ENCODE measurements at places on chromosomes 2 and 18. TPM values are rescaled to one million over a fixed set of nuclear protein-coding genes. Genes with fewer than 3 reads are reported as not detected.

GRCh38 chr2:26561376-26561775, 79.8 kb downstream of the CIB4 start:
- no peak for DNase-seq

DNA sequence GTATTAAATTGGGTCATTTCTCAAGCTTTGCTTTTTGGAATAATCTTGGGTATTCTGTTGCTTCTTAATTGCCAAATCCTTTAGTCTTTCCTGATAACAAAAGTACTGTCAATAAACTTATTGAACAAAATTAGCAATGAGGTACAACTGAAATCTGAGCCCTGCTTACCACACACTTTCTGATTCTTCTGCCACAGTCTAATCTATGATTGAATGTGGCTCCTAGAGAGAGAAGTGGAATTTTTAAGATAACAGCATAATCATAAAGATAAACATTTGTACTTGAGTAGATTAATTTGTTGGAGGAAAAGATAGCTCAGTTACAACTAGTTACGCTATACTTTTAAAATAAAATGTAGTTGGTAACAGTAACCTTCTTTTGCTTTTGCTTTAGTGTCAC, 354.8 kb downstream of the CELF4 start:
- no peak for DNase-seq

AGXT gene
- not detected for total RNA-seq

- no peak for DNase-seq
Measured at GRCh38 chr2:152433791-152434190, 98.8 kb downstream of the FMNL2 start.

GRCh38 chr2:11873356-11874154, 127.1 kb downstream of the LPIN1 start:
- DNase-seq: no peak

GRCh38 chr18:45726603-45727002, 2.6 kb downstream of the SLC14A1 start:
- no peak for DNase-seq

DNA sequence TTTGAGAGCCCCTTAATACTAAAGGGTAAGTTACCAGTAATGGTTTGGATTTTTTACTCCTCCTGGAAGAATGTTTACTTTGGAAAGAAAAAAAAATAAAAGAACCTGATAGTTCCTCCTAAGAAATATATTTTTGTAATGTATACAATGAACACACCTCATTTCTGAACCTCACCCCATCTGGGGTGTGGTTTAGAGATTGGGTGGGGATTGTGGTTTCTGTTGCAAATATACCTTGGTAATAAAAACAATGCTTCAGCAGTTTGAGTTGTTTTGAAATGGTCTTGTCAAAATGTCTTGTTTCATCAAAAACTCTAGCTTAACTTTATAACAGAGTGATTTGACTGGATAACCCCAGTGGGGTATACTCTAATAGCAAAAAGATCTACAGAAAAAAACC, 448.9 kb upstream of the MEIS1 start:
- DNase-seq: no peak

- no peak for DNase-seq
Measured at GRCh38 chr18:35862119-35862640, 110.3 kb upstream of the RMP24 start.

Data from cerebellum (tissue), 4 donors.